ENCODE measurements at places on chromosomes 2 and 18.

DNA sequence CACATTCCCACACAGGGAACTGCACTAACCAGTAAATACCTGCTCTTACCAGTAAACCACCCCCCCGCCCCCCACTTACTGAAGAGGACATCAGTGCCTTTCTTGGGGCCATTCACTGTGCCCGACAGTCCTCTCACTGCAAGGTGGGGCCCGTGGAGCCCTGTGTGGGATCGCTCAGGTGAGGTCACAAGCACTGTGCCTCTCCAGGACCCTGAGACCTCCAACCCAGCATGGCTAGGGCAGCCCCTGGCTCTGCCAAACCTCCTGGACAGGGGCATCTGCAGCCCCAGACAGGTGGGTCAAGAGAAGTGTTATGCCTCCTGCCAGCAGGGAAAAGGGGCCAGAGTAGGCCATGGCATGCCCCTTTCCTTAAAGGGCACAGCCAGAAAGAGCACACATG lies 6.7 kb upstream of the NEURL3 start:
- DNase-seq, result no peak

DNA sequence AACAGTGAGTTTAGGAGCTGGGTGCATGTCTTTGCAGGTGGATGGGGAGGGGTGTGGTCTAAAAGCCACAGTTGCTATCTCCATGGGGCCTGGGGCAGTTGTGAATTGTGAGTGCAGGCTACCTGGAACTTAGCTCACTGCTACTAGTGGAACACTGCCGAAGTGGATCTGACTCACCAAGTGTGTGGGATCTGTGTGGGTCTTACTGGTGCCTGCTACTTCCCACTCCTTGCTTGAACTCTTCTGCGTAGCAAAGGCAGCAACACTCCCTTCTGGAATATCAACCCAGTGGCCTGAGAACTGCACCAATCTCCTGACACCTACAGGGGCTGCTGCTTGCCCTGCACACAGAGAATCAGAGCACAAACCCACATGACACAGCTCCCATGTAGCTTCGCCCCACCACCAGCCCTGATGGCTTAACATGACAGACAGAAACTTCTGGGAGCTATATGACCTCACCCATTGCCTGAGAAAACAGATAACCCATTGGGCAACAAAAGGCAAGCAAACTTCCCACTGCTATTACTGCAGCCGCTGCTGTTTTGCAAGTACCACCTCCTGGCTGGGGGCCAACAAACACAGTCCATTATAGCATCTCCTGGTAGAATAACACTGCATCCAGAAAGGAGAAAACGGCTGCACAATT lies 455.1 kb upstream of the DDX18 start:
- DNase-seq, result no peak

DNA sequence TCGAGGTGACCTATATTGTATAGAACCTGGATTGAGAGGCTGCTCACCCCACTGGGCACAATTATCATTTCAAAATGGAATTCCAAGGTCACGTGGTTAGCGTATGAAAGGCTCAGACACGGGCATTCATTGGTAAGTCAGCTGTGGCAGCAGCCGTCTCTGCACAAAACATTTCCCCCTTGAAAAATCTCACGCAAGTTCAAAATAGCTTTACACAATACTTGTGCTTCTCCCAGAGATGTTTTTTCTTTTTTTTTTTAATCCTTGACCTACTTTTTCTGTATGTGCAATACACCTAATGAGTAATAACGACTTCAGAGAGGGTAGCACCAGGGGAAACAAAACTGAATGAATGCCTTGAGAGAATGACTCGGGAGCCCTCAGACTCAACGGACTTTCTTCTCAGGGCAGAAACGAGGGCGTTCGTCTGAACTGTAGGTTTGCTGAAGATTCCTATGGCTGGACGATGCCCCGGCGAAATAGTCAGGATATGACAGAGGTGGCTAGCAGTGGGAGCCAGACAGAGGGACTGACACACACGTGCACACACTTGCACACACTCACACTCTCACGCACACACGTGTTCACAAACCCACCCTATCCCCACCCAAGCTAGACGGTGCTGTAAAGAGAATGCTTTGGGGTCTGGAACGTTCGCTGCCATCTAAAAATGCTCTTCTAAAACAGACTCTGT lies 77.8 kb downstream of the PDCL3 start:
- no peak for DNase-seq

GRCh38 chr2:160278879-160279177 lies 78.8 kb upstream of the ITGB6 start:
- no peak for DNase-seq

GRCh38 chr2:182496596-182496995 lies 69.8 kb upstream of the PDE1A start:
- DNase-seq, result no peak

DNA sequence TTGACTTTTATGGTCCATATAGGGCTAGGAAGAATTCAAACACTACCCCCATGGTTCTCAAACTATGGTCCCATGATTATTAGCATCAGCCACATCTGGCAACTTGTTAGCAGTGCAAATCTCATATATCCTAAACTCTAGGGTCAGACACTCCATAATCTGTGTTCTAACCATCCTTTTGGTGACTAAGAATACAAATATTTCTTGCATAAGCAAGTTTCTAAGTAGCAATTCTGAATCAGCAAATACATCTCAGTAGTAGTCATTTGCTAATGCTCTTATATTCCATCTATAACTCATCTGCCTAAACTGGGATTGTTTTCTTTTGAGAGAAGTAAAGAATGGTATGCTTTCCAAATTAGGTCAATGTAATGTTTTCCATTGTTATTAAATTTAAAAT lies 447.3 kb downstream of the TMX3 start:
- no peak for DNase-seq

DNA sequence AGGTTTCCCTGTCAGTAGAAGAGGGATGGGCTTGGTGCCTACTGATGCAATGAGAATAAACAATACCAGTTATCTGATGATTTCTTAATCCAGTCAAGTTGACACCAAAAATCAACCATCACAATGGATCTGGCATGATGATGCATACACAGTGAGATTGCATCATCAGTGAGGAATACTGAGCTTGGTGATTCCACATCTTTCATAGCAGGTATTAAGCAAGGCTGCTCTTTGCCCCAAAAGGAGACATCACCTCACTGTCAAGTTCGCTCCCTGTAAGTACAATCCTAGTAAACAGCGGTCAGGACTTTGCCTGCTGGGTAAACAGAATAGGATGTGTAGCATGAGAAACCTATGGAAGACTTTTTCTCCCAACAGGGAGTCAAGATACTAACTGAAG lies 282.7 kb upstream of the CDH2 start:
- DNase-seq, result no peak
